ENCODE measurements at places on chromosomes 1 and 21. TPM values are rescaled to one million over a fixed set of nuclear protein-coding genes. Genes with fewer than 3 reads are reported as not detected.

DNA sequence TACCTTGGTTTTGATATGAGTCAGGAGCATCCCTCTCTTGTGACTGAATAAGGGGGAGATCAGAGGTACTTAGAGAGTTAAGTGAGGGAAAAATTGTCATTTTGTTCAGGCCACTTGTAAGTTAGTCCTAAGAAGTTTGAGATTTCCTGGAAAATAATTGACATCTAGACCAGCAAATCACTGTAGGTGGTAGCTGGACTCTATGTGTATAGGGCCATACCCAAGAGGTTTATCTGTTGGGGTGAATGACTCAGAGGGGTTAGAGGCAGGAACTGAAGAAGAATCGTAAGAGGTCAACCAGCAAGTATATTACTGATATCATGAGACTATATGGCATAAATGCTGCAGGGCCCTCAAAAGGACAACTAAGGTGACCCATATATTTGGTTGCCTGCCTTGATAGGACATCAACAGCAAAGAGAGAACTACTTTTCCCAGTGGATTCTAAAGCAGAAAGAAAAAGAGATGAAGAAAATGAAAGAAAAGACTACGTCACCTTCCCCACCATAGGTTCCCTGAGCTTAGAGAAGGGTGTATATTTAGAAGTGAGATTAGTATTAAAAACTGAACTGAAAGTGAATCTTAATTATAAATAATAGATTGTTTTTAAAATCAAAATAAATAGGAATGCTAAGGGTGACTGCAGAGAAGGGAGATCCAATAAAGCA lies 8.0 kb upstream of the RNPC3 start:
- no peaks in the 10 kb centered on the region for H3K27me3 ChIP-seq
- no peaks in the 10 kb centered on the region for H3K4me1 ChIP-seq
- no peak for DNase-seq
- H3K36me3 ChIP-seq = no peaks in the 10 kb centered on the region
- H3K27ac ChIP-seq = no peak overlapping the region

DNA sequence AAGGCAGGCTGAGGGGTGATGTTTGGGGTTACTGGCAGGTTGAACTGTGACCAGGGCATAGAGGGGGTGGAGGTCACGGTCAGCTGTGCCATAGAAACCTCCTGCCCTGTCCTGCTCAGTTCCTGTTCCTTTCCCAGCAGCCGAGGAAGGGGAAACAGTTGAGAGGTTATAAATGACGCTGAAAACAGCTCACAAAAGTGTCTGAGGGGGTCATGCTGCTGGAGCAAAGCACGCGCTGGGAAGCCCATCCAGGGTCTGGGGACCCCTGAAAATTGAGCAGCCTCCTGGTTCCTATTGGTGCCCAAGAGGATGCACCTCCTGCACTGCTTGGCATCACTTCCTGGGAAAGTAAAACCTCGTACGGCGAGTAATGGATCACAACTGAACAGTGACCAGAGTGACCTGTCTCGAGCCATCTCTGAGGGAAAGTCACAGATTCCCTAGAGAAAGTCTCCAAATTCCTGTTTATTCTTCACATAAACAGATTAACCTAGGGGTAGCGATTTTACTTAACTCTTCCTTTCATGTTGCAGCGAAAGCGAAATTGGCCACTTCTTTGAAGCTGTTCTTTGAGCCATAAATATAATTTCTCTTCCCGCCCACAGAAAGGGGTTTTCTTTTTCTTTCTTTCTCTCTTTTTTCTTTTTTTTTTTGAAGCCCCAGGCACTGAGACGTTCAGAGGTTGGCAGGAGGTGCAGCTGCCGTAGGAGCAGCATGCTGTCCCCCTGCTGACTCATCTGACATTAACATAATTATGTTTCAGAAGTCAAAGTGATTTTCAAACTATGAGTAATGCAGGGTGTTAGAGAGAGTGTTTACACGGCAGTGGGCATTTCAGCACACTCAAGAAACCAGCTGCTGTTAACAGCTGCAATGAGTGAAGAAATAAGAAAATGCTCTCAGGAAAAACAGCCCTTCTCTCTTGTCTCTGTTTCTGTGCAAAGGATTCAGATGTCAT lies 41.8 kb upstream of the ATF3 start:
- H3K36me3 ChIP-seq = no peaks in the 10 kb centered on the region
- peaks cover 13% of the 10 kb centered on the region for H3K4me1 ChIP-seq
- no peaks in the 10 kb centered on the region for H3K27me3 ChIP-seq
- peak overlapping the region; percentile 59 for H3K4me3 ChIP-seq
- H3K27ac ChIP-seq = peak overlapping the region; percentile 91

GRCh38 chr1:69263921-69264391 lies 303.8 kb upstream of the LRRC7 start:
- H3K27me3 ChIP-seq = no peaks in the 10 kb centered on the region
- H3K4me3 ChIP-seq = no peak overlapping the region
- H3K27ac ChIP-seq = no peak overlapping the region
- H3K4me1 ChIP-seq = no peaks in the 10 kb centered on the region
- H3K36me3 ChIP-seq = no peaks in the 10 kb centered on the region

DNA sequence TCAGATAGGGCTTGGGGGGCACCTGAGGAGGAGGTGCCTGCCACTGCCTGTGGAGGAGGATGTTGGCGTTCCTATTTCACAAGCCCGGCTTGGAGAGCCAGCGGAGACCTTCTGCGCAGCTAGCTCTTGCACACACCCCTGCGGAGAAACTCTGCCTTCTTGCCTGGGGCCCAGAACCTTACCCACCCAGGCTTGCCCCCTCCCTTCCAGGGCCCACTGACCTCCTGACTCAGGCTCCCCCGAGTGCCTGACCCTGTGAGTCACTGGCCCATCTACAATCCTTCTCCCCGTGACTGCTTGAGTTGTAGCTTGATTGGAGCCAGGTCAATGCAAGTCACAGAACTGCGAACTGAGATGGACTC lies 3.4 kb downstream of the HES2 start:
- no peak overlapping the region for H3K4me3 ChIP-seq
- no peaks in the 10 kb centered on the region for H3K36me3 ChIP-seq
- no peak overlapping the region for H3K27ac ChIP-seq

The CD244 gene
- 3.0 TPM for total RNA-seq

GRCh38 chr1:201703621-201704438 lies 125.1 kb upstream of the IPO9 start:
- H3K36me3 ChIP-seq = no peaks in the 10 kb centered on the region
- no peak overlapping the region for H3K4me3 ChIP-seq
- H3K27me3 ChIP-seq = no peaks in the 10 kb centered on the region
- H3K27ac ChIP-seq = no peak overlapping the region

DNA sequence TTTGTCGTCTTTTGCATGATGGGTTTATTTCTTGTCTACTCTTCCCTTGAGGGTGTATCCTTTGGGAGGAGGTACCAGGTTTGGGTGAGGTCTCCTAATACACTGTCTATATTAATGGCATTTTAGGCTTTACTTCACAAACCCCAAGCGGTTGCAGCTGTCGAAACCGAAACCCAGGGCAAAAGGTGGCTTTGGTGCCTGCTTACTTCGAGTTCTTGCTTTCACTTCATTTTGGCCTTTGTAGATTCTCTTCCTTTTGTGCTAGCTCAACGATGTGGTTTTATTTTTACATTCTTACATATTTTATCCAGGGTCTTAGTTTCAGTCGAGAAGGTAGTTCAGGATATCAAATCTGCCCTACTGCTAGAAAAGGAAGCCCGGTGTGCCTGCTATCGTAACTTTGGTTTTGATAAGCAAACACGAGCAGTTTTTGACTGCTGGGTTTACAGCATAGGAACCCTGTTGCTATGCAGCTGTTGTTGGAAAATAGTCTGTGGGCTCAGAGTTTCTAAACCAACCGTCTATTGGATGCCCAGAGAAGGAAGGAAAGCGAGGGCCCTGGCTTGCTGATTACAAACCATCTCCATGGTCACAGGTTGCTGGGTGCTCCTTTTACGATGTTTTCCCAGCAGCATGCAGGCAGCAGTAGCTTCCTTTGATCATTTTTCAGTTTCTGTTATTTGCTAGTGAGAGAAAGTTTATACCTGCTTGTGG lies 9.8 kb upstream of the TSPAN2 start:
- H3K36me3 ChIP-seq = no peaks in the 10 kb centered on the region
- peak overlapping the region; percentile 28 for H3K4me3 ChIP-seq
- DNase-seq = no peak
- peak overlapping the region; percentile 65 for H3K27ac ChIP-seq

DNA sequence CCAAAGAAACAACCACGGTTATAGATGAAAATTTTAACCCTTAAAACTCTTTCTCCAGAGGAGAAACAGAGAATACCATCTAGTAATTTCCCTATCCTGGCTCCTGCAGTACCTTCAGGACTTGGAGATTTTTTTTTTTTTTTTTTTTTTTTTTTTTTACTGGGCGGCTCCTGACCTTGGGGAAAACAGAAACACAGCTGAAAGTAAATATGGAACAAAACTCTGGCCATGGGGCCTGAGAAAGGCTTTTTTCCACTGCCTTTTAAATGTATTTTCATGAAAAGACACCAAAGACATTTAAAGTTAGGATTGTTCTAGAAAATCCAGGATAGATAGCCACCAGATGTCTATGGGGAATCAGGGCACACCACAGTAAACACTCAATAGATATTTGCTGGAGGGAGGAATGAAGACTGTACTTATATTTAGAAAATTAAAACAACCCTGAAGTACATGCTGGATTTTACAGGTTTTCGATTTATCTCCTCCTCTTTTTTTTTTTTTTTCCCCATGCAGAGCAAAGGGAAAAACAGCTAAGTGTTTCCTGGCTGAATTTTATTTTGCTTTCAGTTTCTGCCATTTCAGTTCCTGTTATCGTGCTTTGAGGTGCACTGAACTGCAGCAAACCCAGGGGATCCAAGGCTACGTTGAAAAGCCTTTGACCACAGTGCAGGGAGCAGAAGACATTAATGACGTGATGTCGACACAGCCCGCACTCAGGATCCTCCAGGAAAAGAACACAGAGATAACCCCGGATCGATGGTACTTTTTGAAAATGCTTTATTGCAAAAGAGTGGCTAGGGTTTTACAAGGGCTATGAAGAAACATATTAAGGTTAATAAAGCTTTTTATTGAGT lies 35.7 kb upstream of the CNN3 start:
- no peak for DNase-seq
- H3K36me3 ChIP-seq = no peaks in the 10 kb centered on the region
- H3K4me3 ChIP-seq = peak overlapping the region; percentile 43
- H3K4me1 ChIP-seq = peaks cover 14% of the 10 kb centered on the region

The KRTAP13-2 gene
- total RNA-seq = not detected

GRCh38 chr1:192160196-192160595 lies 1.9 kb downstream of the RGS18 start:
- H3K4me3 ChIP-seq = no peak overlapping the region
- no peak overlapping the region for H3K27ac ChIP-seq
- no peaks in the 10 kb centered on the region for H3K36me3 ChIP-seq

DNA sequence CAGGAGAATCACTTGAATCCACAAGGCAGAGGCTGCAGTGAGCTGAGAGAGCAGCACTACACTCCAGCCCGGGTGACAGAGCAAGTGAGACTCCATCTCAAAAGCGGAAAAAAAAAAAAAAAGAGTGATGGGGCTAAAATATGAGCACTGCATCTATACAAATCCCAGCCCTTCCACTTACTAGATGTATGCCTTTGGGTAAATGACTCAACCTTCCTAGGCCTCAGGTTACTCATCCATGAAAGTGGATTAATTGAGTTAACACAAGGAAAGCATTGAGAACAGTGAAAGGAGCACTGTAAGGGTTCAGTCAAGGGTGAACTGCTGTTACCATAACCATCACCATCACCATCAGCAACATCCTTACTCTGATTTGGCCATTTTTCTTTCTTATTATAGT lies 226.4 kb upstream of the C8B start:
- H3K4me3 ChIP-seq = no peak overlapping the region
- no peak for DNase-seq
- H3K27ac ChIP-seq = no peak overlapping the region
- H3K4me1 ChIP-seq = no peaks in the 10 kb centered on the region

GRCh38 chr21:26159869-26160268 lies 10.7 kb downstream of the APP start:
- peaks cover 5% of the 10 kb centered on the region for H3K4me1 ChIP-seq
- H3K27ac ChIP-seq = no peak overlapping the region
- DNase-seq = no peak
- no peaks in the 10 kb centered on the region for H3K27me3 ChIP-seq
- H3K36me3 ChIP-seq = no peaks in the 10 kb centered on the region

- no peak for DNase-seq
- H3K27ac ChIP-seq = no peak overlapping the region
These were observed 4.5 kb upstream of the LCE2D start for GRCh38 chr1:152658649-152659048.

DNA sequence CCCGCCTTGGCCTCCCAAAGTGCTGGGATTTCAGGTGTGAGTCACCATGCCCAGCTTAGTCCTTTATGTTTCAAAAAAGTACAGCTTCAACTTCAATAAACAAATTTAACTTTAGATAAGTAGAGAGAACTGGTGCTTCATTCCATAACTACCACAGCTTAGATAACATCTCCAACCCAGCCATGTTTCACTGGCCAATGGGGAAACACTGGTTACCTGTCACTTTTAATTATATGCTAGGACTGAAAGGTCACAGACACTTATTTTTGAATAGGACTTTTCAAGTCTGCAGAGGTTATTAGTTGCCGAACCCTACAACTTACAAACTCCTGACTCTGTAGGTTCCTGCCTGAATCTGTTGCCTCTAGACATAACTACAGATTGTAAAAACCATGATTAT lies 56.5 kb upstream of the ST6GALNAC3 start:
- no peaks in the 10 kb centered on the region for H3K4me1 ChIP-seq
- H3K27ac ChIP-seq = no peak overlapping the region
- H3K4me3 ChIP-seq = no peak overlapping the region
- no peak for DNase-seq

- peak overlapping the region; percentile 98 for H3K4me3 ChIP-seq
- H3K27ac ChIP-seq = peak overlapping the region; percentile 88
- H3K36me3 ChIP-seq = no peaks in the 10 kb centered on the region
These were observed 771 bp downstream of the RABGAP1L start for GRCh38 chr1:174160109-174160473.

The TNNI3K gene
- total RNA-seq = 1.3 TPM
